ENCODE measurements at places on chromosomes 6 and 20.

- no peak for DNase-seq
Measured at GRCh38 chr20:51271931-51272330, 249.0 kb upstream of the KCNG1 start.

DNA sequence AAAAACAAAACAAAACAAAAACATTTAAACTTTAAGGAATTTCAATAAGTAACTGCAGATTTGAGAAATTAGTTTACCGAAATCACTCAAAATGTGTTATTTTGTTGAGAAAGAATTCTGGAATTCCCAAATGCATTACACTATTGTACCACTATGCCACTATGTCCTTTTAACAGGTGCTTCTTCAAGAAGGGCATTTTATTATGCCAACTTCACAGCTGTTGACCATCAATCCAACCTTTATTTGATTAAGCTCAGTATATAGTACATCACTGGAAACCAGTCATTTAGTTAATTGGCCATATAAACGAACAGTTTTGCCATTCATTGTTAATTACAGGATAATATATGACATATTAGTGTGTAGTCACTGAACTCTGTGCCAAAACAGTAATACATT is 221.7 kb downstream of the ARHGAP18 start:
- DNase-seq: no peak

- DNase-seq: no peak
Measured at GRCh38 chr20:44660581-44660980, 9.1 kb upstream of the ADA start.

DNA sequence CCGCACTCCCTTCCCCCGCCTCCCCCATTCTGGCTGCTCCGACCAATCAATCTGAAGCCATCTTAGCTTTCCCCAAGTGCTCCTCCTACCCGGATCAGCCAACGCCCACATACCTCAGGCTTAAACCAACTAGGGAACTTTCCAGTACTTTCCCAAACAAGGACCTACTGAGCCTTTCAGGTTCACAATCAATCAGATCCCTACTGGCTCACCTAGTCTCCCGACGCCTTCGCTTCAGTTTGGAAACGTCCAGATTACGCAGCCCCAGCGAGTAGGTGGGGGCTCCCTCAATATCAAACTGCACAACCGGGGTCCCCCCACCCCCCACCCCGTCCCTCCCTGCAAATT is 432 bp downstream of the HSPA1L start:
- peak; percentile 98 for DNase-seq

GRCh38 chr6:7865781-7866180 is 44.8 kb downstream of the TXNDC5 start:
- DNase-seq: no peak

DNA sequence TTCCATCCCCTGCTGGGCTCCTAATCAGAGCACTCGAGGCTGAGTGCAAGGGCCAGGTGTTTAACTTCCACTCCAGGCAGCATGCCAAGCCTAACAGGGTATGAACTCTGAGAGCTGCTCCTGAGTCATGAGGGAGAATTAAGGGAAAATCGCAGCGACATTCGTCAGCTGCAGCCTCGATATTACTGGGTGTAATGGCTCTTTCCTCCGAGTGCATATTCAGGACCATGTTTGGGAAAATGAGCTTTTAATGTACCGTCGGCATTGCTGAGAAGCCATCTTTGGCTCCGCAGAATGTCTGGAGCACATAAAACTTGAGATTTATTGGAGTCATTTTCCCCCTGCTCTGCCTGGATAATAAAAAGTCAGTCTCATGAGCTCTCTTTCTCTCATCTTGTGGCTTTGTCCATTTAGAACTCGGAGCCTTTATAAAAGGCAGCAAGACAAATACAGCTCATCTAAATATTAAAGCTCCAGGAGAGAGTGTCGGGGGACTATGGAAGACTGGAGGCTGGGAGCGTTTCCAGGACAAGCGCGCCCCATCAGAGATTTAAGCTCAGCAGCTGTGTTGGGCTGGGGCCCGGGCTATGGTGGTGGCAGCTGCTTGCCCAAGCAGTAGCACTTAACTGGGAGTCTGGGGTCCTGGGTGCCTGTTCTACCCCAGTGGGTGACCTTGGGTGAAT is 103.7 kb downstream of the TOX2 start:
- no peak for DNase-seq

- no peak for DNase-seq
Measured at GRCh38 chr20:59144831-59145196, 18.8 kb upstream of the ZNF831 start.

- no peak for DNase-seq
Measured at GRCh38 chr20:37394543-37395409, 48.8 kb downstream of the SRC start.

DNA sequence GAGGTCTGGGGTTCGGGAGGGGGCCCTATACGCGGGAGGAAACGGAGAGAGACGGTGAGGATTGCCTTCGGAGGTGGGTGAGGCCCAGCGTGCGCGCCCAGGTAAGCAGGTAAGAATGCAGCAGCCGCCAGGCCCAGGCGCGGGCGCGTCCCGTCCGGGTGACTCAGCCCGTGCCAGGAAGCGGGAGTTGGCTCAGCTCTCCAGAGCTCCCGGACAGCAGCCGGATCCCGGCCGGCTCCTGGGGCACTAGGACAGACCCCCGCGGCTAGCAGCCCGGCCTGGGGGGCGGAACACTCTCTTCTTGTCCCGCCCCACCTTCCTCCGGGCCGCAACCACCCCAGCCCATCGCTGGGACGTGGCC is 1.5 kb upstream of the MDFI start:
- DNase-seq: no peak

DNA sequence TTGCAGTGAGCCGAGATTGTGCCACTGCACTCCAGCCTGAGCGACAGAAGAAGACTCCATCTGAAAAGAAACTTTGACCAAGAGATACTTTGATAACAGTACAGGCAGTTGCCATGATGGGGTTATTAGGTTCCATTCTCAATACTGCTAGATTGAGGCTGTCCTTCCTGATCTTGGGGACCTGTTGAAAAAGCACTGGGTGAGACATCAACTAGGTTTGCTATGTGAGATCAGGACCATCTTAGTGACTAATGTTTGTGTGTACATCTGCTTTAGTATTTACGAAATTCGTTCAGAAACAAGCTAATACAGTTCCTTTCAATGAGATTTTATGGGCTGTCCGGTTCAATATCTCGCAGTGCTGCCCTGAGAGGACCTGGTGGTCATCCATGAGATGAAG is 2.6 kb downstream of the DSE start:
- DNase-seq: no peak

DNA sequence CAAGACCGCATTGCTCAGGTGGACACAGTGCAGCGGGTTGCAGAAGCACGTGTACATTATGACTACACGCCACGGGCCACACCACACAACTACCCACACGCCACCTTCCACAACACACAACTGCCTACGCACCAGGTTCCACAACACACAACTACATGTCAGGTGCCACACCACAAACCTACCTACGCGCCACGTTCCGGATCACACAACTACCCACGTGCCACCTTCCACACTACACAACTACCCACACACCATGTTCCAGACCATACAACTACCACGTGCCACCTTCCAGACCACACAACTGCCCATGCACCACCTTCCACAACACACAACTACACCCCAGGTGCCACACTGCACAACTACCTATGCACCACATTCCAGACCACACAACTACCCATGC is 20.5 kb downstream of the THBS2 start:
- no peak for DNase-seq

GRCh38 chr6:26064619-26065257 is 22.5 kb upstream of the HFE start:
- DNase-seq: no peak
